ENCODE measurements at places on chromosomes 3 and 15. TPM values are rescaled to one million over a fixed set of nuclear protein-coding genes. Genes with fewer than 3 reads are reported as not detected.

- no peak for DNase-seq
Measured at GRCh38 chr15:83999396-84000135, 236.0 kb upstream of the GOLGA6L4 start.

- no peak for DNase-seq
Measured at GRCh38 chr3:27485866-27486265, 1.7 kb upstream of the SLC4A7 start.

The CLDN16 gene
- 49.3 TPM for polyA plus RNA-seq

The SNTN gene
- not detected for polyA plus RNA-seq

The CLDN18 gene
- 0.78 TPM for polyA plus RNA-seq

Data from right renal cortex interstitium (tissue), 3 donors.